ENCODE measurements at places on chromosomes 13 and 19.

GRCh38 chr13:76029088-76029487, 393.0 kb downstream of the LMO7 start:
- no peak for DNase-seq

DNA sequence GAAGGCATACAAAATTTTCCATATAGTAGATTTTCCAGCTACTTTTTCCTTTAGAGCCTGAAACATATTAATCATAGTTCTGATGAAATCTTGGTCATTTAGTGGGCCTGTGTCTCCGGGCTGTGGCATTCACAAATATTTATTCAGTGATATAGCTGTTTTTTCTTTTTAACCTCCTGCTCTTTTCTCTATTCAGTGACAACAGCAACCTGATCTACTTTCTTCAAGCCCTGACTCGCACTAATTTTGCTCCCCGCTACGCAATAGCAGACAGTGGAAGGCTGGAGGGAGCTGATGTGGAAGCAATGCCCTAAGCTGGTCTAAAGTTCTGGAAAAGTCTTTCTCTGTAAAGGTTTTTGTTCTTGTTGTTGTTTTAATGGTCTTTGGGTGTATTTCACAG, 289.7 kb downstream of the SLITRK6 start:
- no peak for DNase-seq

DNA sequence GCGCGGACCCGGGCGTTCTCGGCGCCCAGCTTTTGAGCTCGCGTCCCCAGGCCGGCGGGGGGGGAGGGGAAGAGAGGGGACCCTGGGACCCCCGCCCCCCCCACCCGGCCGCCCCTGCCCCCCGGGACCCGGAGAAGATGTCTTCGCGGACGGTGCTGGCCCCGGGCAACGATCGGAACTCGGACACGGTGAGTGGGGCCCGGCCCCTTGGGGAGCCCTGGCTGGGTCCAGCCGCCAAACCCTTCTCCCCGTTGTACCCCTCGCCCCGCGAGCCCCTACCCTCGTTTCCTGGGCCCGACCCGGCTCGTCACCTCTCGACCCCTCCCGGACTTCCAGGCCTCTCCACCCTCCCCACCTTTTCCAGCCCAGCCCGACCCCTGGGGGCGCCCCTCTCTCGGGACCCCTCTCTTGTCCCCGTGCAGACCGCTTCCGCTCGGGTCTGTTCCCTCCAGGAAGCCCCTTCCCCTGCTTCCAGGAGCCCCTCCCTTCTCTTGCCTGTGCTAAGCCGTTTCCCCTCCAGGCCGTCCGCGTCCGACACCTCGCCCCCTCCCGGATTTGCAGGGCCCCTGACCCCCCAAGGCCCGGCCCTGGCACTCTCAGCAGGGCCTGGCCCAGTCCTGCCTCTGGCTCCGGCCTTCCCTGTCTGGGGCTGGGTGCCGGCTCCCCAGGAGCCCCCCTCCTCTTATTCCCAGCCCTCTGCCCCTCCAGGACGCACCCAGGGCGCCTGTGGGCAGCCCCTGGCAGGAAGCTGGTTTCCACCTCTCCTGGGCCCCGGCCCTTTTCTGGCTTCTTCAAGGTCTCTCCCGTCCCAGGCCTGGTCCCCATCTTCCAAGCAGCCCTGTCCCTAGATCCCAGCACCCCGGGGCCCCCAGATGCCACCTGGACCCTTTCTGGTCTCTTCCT, 632 bp downstream of the MARK4 start:
- peak; percentile 39 for DNase-seq

DNA sequence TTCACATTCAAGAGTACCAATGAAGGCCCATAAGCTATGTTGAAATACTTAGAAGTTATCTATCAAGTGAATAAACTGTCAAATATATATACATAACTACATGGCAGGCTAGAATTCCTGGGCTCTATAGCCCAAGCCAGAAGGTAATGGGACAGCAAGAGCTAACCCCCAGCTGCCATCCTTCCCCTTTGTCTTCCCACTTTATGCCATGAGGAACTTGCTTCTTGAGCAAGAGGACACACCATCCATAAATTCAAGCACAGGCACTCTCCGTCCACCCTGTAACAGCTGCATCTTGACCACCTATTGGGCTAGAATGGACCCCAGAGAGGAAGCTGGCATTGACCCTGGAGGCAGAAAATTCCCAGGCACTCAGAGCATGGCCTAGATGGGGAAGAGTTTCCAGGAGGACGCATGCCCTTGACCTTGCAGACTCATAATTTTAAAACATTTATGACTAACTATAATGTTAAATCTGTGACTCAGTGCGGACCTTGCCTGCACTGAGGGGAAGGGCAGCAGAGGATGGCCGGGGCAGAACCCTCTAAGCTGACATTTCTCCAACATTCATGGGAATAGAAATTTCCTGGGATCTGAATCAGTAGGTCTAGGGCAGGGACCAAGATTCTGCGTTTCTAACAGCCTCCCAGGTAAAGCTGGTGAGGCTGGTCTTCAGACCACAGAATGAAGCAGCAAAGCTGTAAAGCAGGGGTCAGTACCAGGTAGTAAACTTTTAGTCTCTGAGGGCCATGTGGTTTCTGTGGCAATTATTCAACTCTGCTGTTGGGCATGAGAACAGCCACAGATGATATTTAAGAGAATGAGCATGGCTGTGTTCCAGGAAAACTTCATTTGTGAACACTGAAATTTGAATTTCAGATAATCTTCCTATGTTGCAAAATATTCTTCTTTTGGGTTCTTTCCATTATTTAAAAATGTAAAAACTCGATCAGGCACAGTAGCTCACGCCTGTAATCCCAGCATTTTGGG, 71.4 kb upstream of the CLDN10 start:
- no peak for DNase-seq

- DNase-seq = peak; percentile 60
These were observed 2.0 kb upstream of the MAB21L1 start for GRCh38 chr13:35478271-35479037.

- no peak for DNase-seq
These were observed 394.2 kb downstream of the FGF9 start for GRCh38 chr13:22064854-22065620.

GRCh38 chr13:111632906-111633305, 312.5 kb downstream of the TEX29 start:
- no peak for DNase-seq

GRCh38 chr13:41004875-41005693, 14.0 kb downstream of the ELF1 start:
- no peak for DNase-seq

GRCh38 chr19:57800696-57801095, 14.0 kb downstream of the ZNF552 start:
- peak; percentile 39 for DNase-seq

DNA sequence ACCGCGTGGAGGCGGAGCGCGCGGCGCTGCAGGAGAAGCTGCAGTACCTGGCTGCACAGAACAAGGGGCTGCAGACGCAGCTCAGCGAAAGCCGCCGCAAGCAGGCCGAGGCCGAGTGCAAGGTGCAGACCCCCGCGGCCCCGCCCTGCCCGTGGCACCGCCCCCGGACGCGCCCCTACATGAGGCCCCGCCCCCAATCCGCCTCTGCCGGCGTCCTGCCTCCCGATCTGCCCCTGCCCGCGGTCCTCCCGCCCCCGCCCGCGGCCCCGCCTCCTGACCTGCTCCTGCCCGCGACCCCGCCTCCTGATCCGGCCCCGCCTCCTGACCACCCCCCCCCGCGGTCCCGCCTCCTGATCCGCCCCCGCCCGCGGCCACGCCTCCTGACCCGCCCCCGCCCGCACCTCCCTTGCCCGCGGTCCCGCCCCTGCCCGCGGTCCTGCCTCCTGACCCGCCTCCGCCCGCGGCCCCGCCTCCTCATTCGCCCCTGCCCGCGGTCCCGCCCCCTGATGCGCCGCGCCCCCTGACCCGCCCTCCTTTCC, 11.7 kb downstream of the PRR36 start:
- no peak for DNase-seq

GRCh38 chr19:17282488-17283125, 906 bp downstream of the ANKLE1 start:
- peak; percentile 92 for DNase-seq

GRCh38 chr19:6833166-6833790, 54.1 kb upstream of the ADGRE1 start:
- DNase-seq = no peak

DNA sequence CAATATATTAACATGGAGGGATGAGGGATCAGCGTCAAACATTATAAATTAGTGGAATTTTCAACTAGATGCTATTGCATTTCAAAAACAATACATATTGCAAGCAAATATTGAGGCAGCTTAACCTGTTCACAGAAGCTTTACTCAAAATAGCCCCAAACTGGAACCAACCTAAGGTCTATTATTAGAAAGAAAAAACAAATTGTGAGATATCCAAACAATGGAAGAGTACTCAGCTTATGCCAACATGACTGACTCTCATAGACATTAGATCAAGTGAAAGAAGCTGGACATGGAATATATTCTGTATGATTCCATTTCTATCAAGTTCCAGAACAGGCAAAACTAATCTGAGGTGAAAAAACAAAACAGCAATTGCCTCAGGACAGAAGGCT, 27.6 kb upstream of the NEK3 start:
- no peak for DNase-seq

DNA sequence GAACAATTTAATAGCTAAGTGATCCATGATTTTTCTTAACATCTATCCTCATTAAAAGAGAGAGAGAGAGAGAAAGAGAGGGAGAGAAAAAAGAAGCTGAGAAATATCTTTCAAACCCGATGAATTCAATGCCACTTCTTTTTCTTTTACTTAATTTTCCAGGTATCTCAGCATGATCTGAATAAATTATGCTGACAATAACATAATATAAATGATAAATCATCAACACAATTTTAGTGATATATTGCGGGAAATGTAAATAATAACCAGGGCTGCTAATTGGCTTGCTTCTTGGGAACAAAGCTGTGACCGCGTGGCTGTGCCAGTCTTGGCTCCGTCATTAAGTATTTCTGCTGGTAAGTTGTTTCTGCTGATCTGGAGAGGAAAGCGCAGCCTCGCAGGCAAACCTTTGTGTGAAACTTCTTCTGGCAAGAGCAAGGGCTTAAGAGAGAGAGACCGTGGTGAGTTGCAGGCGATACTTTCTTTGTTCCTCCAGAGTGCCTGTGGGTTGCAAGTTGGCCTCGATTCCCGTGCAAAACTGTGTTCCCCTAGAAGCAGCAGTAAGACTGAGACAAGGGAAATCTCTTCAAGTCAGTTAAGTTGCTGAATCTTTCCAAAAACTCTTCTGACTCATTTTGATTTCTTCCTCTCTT, 489.1 kb upstream of the TSHZ3 start:
- DNase-seq = no peak

- DNase-seq = no peak
These were observed 57.8 kb downstream of the IER2 start for GRCh38 chr19:13207846-13208671.

GRCh38 chr13:29520671-29521070, 74.8 kb downstream of the SLC7A1 start:
- no peak for DNase-seq

- no peak for DNase-seq
These were observed 35.7 kb upstream of the DACH1 start for GRCh38 chr13:71902676-71903075.

GRCh38 chr13:45120967-45121831, 889 bp downstream of the GTF2F2 start:
- DNase-seq = no peak

- DNase-seq = no peak
These were observed 1.9 kb downstream of the RAB11B start for GRCh38 chr19:8392017-8392591.

GRCh38 chr13:23039266-23039935, 141.4 kb upstream of the SGCG start:
- no peak for DNase-seq

- no peak for DNase-seq
These were observed 74.4 kb downstream of the DPF1 start for GRCh38 chr19:38149661-38150061.

DNA sequence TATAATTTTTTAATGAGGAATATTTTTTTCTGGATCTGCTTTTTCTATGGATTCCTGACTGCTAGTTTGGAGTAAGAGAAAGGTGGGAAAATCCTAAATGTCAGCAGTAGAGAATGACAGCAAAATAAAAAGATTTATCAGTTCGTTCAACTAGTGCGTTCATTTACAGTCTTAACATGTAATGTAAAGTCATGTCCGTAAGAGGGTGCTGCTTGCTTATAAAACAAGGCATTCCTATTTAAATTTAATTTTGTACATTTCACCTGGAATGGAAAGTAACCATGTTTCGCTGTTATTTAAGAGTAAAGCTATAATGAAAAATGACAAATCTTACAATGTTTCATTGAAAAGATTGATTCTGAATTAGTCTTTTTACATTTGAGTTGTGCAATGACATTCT, 76.6 kb downstream of the ZMYM2 start:
- DNase-seq = no peak

DNA sequence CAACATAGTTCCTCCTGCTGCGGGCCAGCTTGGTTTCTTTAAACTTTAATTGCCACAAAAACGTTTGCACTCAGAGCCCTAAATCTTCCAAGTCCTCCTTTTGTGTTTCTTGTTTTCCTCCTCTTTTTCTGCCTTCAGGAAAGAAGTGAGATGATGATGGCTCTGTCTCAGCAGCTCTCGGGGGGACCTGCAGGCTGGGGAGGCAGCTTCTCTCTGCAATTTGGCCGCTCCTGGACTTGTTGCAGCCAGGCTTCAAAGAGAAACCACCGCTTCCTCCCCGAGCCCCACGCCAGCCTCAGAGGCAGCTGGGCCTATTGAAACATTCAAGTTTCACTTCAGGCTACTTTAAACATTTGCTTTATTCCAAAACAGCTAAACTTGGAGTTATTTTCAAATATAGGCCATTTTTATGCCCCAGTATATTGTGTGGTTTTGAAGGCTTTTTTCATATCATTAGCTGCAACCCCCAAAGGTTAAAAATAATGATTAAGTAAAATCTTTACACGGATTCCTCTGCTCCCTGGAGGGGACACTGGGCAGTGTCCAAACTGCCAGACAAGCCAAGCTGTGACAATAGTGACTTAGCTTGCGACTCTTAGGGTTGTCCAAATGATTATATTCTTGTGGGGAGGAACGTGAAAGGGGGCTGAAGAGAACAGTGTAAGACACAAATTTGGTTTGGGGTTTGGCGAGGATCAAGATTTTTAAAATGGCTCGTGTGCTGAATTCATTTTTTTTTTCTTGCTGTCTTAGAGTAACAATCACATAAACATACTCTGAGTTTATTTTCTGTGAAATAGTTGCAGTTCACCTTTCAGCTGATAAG, 330.8 kb downstream of the DLEU7 start:
- no peak for DNase-seq

DNA sequence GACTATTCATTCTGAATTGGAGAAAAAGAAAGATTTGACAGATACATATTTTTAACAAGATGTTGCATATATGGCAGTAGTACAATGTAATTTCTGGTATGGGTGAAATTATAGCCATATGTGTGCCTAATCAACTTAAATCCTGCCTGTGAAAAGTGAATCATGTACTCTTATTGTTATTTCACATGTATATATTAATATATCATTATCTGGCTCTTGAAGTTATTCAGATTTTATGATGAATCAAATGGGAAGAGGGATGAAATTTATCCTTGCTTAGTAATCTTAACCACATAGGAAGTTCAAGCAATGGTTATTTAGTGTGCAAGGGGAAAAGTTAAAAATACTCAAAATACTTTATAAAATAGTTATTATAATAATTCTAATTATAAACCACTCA, 80.5 kb downstream of the GPC6 start:
- no peak for DNase-seq

GRCh38 chr19:47305309-47305751, 4.3 kb upstream of the C5AR1 start:
- DNase-seq = peak; percentile 65

GRCh38 chr13:73593199-73593765, 534.5 kb downstream of the KLF5 start:
- no peak for DNase-seq

Data from WERI-Rb-1 (cell line).